ENCODE measurements at places on chromosomes 13 and 19. TPM values are rescaled to one million over a fixed set of nuclear protein-coding genes. Genes with fewer than 3 reads are reported as not detected.
A peak's percentile ranks its signal among the peaks of the same experiment; 100 is the strongest.

Gene ZNF835
- 0.17 TPM for total RNA-seq

Gene KLK14
- total RNA-seq, result 1.1 TPM

Gene CKM
- total RNA-seq, result not detected

DNA sequence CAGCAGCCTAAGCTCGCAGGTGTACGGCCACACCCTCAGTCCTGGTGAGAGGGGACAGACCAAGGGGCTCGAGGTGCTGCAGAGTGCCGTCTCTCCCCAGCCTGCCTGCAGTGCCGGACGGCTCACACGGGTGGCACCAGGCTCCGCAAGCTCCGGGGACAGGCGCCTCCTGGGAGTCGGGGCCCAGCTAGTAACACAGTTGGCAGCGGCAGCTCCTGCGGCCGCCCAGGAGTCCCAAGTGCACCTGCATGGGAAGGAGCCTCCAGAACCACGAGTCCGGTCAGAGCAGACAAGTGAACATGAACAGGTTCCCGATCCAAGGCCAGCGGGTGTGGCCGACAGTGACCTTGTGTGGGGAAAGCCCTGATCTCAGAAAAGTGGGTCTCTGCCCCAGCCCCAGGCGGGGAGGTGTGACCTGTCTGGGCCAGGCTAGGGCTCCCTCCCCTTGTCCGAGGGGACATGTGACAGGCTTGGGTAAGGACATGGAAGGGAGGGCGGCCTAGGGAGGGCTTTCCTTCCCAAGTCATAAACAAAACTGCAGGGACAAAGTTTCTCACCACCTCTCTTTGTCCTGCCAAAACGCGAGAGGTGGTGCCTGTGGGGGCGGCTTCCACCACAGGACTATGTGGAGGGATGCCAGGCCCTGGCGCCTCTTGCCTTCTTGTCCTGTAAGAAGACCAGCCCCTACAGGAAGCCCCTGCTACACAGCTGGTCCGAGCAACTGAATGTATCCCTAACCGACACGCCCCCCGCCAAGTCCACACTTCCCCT is 46.5 kb downstream of the MLLT1 start:
- no peak for DNase-seq

- DNase-seq, result no peak
Observed at GRCh38 chr13:80469853-80470381, 129.0 kb upstream of the SPRY2 start.

DNA sequence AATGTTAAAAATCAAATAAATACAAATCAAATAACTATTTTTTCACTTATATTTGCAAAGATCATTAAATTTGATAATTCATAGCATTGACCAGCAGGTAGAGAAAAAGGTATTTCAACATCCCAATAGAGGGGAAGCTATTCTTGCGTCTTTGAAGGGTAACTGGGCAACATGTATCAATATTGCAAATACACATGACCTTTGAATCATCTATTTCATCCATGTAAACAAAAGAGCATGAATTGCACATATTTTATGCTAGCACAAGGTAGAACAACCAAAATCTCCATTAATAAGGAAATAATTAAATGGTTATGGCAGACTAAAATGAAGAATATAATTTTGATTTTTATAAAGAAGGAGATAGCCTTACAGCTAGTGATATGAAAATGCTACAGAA is 372.8 kb downstream of the GPC5 start:
- no peak for DNase-seq

- no peak for DNase-seq
Observed at GRCh38 chr13:21481359-21481758, 22.3 kb upstream of the ZDHHC20 start.

- DNase-seq, result peak; percentile 66
Observed at GRCh38 chr19:34120846-34121639, 51.3 kb upstream of the LSM14A start.

DNA sequence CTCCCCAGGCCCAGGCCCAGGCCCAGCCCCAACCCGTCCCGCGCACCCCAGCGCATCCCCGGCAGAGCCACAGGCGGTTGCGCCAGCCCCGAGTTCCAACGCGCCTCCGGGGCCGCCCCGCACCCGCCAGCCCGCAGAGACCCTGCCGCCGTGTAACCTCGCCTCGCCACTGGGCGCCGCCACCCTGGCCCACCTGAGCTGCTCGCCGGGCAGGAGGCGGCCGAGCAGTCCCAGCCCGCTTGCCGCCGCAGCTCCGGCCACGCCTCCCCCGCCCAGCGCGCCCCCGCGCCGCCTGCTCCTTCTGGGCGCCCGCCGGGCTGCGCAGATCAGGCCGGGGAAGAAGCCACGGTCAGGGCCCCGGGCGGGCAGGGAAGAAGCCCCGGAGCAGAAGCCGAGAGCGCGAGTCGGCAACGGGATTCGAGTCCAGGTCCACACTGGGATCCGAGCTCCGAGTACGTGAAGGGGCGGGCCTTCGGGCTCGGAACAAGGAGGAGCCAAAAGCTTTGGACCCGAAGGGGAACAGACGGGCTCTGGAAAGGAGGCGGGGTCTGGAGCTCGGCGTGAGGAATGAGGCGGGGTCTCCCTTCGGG is at the start of gene MBOAT7:
Gene MBOAT7, minus strand, starts transcription at position 436 of the 590 bp plus-strand sequence. CDS start 1,072 bp downstream, outside the sequence.
- no peak for DNase-seq
